ENCODE measurements at places on chromosomes 4 and X.

- no peak for DNase-seq
These were observed 28.3 kb downstream of the FGFRL1 start for GRCh38 chr4:1039493-1040343.

DNA sequence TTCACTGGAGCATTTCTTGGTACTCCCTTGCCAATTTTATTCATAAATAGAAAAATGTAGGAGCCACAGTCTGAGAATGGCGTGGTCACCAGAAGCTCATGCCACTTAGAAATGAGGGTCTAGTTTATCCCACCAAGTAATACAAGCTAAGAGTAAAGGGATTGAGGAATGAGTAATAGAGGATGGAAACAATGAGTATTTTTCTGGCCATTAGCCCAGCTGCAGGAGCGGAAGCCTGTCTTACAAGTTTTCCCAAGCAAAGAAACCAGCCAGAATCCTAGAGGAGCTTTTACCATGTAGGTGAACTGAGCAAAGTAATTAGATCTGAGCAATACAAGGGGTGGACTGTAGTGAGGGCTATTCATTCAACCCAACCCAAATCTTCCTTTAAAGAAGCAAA lies 160.7 kb upstream of the NPY2R start:
- DNase-seq: no peak

GRCh38 chrX:136823175-136823574 lies 42.4 kb upstream of the ARHGEF6 start:
- no peak for DNase-seq

- peak; percentile 17 for DNase-seq
These were observed 113.5 kb downstream of the VSIG4 start for GRCh38 chrX:65926095-65927019.

- DNase-seq: no peak
These were observed 54.3 kb upstream of the TLR2 start for GRCh38 chr4:153629776-153630175.

DNA sequence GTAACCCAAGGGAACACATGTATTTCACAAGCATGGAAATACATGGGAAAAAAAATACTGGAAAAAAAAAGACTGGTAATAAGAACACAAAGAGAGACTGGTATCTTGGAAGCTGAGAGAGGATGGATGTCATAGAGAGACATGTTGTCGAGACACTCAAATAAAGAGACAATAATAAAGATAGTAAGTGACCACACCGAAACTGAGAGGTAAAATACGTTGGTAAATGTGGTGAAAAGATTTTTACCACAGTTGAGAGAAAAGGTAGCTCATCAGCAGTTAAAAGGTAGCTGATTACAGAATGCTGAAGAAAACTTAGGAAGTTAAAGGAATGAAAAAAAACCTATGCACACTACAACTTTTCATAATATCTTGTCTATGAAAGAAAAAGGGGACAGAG lies 81.1 kb downstream of the ARAP2 start:
- DNase-seq: no peak

GRCh38 chr4:39648827-39649558 lies 10.3 kb upstream of the SMIM14 start:
- DNase-seq: no peak

DNA sequence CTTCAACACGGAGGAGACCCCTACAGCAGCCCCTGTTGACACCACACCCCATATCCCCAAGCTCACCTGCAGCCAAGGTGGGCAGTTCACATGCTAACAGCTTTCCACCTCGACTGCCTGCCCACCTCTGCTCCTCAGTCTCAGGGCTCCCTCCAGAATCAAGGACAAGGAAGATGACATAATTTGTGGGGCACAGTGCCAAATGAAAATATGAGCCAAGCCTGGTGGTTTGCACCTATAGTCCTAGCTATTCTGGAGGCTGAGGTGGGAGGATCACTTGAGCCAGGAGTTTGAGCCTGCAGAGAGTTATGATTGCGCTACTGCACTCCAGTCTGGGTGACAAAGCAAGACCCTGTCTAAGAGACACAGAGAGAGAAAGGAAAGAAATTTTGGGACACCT lies 516.3 kb downstream of the BCOR start:
- no peak for DNase-seq

Measured in suppressor macrophage (primary cell).